Heart left ventricle (tissue), 16 donors: ENCODE measurements at places on chromosomes 12 and 14.

DNA sequence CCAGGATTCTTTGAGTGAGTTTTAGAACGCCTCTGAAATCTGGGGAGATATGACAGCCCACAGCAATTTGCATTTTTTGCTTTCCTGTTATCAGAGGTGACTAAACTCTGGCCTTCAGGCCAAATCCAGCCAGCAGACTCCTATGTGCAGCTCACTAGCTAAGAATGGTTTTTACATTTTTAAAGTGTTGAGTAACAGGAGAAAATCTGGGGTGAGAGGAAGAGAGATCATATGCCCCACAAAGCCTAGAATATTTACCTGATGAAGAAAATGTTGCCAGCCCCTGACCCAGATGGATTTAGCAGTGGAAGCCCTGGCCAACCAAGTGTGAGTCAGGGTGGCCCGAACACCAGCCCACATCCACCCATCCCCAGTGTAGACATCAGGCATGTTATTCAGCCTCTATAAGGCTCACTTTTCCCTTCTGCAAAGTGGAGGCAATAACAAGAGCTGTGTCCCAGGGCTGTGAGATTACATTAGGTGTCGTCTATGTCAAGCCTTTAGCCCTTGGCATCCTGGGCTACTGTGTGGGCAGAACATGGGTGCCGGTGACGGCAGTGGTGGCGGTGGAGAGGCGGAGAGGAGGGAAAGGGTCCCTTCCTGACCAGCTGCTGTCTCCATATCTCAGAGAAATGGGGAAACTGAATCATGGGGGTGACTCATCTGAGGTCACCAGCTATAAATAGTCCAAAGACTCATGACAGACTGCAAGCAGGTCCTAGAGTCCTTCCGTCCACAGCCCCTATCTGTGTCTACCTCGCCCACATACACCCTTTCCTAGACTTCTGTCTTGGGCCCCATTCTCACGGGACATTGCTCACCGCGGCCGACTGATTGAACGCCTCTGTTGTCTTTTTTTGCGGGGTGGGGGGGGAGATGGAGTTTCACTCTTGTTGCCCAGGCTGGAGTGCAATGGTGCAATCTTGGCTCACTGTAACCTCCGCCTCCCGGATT lies 32.6 kb upstream of the CD9 start:
- H3K4me3 ChIP-seq: no peak overlapping the region
- DNase-seq: peak; percentile 42
- H3K4me1 ChIP-seq: peaks cover 26% of the 10 kb centered on the region
- H3K36me3 ChIP-seq: no peaks in the 10 kb centered on the region
- H3K27ac ChIP-seq: peak overlapping the region; percentile 61

GRCh38 chr14:68451696-68452373 lies 341.0 kb downstream of the ZFP36L1 start:
- peak overlapping the region; percentile 71 for H3K27ac ChIP-seq
- H3K36me3 ChIP-seq: no peaks in the 10 kb centered on the region
- DNase-seq: peak; percentile 38
- no peak overlapping the region for H3K4me3 ChIP-seq
- H3K27me3 ChIP-seq: no peaks in the 10 kb centered on the region

DNA sequence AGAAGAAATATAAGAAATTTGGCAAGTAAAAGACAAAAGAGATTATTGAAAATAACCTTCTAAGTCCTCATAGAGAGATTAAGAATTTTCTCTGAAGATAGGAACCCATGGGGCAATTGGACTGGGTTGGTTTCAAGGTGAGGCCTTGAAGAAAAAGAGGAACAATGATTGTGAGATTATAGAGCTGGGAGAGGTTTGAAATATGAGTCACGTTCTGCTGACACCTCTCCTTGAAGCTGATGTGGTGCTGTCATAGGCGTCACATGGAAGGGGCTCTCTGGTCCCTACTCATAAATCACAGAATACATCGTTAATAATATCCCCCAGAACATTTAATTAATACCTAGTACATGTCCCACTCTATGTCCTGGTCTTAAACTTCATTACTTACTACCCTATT lies 227.6 kb upstream of the PDE3A start:
- H3K4me3 ChIP-seq: no peak overlapping the region
- H3K27me3 ChIP-seq: no peaks in the 10 kb centered on the region
- no peak for DNase-seq
- H3K4me1 ChIP-seq: no peaks in the 10 kb centered on the region

DNA sequence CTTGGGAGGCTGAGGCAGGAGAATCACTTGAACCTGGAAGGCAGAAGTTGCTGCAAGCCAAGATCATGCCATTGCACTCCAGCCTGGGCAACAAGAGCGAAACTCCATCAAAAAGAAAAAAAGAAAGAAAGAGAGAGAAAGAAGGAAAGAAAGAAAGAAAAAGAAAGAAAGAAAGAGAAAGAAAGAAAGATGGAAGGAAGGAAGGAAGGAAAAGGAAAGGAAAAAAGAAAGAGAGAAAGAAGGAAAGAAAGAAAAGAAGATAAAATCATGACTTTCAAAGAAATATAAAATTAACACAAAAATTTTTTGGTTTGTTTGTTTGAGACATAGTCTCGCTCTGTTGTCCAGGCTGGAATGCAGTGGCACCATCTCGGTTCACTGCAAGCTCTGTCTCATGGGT lies 22.2 kb upstream of the DAAM1 start:
- no peaks in the 10 kb centered on the region for H3K27me3 ChIP-seq
- DNase-seq: no peak
- H3K4me3 ChIP-seq: no peak overlapping the region
- H3K4me1 ChIP-seq: no peaks in the 10 kb centered on the region
- H3K27ac ChIP-seq: no peak overlapping the region

GRCh38 chr14:34063470-34064164 lies 112.7 kb upstream of the EGLN3 start:
- peak; percentile 50 for DNase-seq
- H3K4me1 ChIP-seq: peaks cover 23% of the 10 kb centered on the region
- no peaks in the 10 kb centered on the region for H3K36me3 ChIP-seq
- H3K27ac ChIP-seq: peak overlapping the region; percentile 35
- H3K27me3 ChIP-seq: no peaks in the 10 kb centered on the region

DNA sequence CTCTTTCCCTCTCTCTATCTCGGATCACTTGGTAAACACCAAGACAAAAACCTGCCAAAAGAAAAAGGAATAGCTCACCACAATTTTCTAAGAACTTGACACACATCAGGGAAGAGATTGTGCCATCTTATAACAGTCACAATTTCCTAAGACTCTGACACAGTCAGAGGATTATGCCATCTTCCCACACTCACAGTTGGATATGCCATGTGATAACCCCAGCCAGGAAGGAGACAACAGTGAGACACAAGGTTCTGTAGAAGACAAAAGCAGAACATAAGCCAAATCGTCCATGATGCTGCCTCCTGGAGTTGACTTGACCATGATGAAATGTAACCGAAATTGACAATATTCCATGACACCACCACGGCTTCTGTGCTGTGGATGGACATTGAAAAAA lies 2.8 kb upstream of the CLEC9A start:
- no peak overlapping the region for H3K27ac ChIP-seq
- no peak for DNase-seq
- H3K4me1 ChIP-seq: no peaks in the 10 kb centered on the region
- no peaks in the 10 kb centered on the region for H3K27me3 ChIP-seq

DNA sequence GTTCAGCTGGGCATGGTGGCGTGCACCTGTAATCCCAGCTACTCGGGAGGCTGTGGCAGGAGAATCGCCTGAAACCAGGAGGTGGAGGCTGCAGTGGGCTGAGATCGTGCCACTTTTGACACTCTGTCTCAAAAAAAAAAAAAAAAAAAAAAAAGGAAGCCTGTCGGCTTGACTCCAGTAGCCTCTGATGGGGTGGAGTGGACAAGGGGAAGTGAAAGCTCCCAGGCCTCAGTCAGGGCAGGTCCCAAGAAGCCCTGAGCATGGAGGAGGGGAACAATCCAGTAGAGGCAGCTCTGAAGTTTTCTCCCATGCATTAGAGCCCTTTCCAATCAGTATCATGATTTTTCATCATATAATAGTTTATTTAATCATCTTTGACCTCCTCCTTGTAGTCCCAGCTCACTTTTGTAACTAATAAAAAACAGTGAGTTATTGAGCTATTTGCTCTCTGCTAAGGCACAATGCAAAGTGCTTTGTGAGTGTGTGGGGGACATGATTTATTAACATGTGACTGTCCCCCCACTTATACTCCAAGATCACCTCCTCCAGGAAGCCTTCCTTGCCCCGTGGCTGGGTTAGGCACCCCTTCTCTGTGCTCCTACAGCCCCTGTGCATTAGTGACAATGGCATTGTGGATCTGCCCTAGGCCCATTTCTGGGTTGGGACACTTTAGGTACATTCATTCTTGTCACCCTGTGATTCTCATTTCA lies 4.7 kb upstream of the SSH1 start:
- no peak for DNase-seq
- H3K27me3 ChIP-seq: no peaks in the 10 kb centered on the region
- H3K4me3 ChIP-seq: no peak overlapping the region
- H3K27ac ChIP-seq: no peak overlapping the region
- no peaks in the 10 kb centered on the region for H3K36me3 ChIP-seq
- peaks cover 4% of the 10 kb centered on the region for H3K4me1 ChIP-seq

GRCh38 chr14:77355811-77356210 lies 21.1 kb downstream of the TMED8 start:
- no peak overlapping the region for H3K27ac ChIP-seq
- peaks cover 1% of the 10 kb centered on the region for H3K36me3 ChIP-seq
- H3K27me3 ChIP-seq: no peaks in the 10 kb centered on the region
- no peak overlapping the region for H3K4me3 ChIP-seq

GRCh38 chr14:67602995-67603545 lies 3.0 kb upstream of the PIGH start:
- H3K27ac ChIP-seq: no peak overlapping the region
- DNase-seq: no peak
- H3K27me3 ChIP-seq: no peaks in the 10 kb centered on the region
- H3K4me1 ChIP-seq: peaks cover 6% of the 10 kb centered on the region
- H3K4me3 ChIP-seq: no peak overlapping the region

DNA sequence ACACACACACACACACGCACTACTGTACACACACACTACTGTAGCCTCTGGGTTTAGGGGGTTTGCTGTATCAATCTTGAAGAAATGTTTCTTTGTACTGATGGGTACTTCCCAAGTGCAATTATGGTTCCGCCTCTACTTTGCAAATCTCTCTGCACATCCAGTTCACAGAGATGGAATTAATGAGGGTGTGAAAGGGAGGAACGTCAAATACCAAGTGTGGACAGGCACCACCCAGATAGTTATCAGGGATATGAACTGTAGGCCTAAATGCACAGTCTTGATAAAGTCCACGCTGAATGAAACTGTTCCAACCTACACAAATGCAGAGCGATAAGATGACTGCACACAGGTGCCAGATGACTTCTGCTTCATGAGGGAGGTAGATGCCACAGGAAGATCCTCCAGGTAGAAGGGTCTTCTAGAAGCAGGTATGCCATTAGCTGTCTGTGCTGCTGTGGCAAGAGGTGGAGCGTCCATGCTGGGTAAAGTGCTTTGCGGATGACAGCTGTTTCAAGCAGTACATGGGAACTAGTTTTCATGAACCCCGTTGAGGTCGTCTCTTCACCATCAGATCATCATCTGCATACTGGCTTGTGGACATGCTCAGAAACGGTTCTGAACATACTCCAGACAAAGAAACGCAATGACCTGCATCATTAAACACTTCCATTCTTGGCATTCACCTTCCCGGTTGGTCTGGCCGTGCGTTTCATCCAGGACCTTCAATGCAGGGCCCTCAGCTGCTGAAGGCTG lies 314.3 kb upstream of the RTL1 start:
- no peak for DNase-seq
- no peak overlapping the region for H3K27ac ChIP-seq
- H3K4me1 ChIP-seq: no peaks in the 10 kb centered on the region
- no peak overlapping the region for H3K4me3 ChIP-seq
- H3K36me3 ChIP-seq: no peaks in the 10 kb centered on the region
- no peaks in the 10 kb centered on the region for H3K27me3 ChIP-seq

GRCh38 chr12:57444744-57445143 lies 10.2 kb downstream of the INHBC start:
- no peak overlapping the region for H3K27ac ChIP-seq
- H3K4me1 ChIP-seq: no peaks in the 10 kb centered on the region
- DNase-seq: no peak
- H3K4me3 ChIP-seq: no peak overlapping the region
- no peaks in the 10 kb centered on the region for H3K27me3 ChIP-seq
- H3K36me3 ChIP-seq: no peaks in the 10 kb centered on the region

DNA sequence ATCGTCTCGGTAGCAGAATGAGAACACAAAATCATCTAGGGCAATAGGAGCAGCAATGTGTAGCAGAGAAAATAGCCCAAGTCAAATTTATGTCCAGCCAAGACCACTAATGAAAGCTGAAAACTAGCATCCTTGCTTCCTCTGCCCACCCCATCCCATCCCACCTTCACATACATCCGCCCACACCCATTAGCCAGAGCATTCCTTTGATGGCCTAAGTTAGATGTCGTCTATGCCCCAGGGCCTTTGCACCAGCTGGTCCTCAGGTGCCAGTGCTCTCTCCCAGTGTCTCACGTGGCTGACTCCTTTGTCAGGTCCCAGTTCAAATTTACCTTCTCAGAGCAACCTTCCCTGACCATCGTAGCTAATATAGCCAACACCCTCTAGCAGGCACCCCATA lies 17.8 kb upstream of the PPP2R5C start:
- no peak overlapping the region for H3K27ac ChIP-seq
- no peak overlapping the region for H3K4me3 ChIP-seq
- H3K4me1 ChIP-seq: no peaks in the 10 kb centered on the region
- no peaks in the 10 kb centered on the region for H3K36me3 ChIP-seq
- H3K27me3 ChIP-seq: no peaks in the 10 kb centered on the region

GRCh38 chr12:110575326-110575725 lies 7.8 kb downstream of the PPTC7 start:
- H3K27ac ChIP-seq: peak overlapping the region; percentile 81
- peaks cover 61% of the 10 kb centered on the region for H3K4me1 ChIP-seq
- no peaks in the 10 kb centered on the region for H3K36me3 ChIP-seq
- H3K4me3 ChIP-seq: no peak overlapping the region
- no peaks in the 10 kb centered on the region for H3K27me3 ChIP-seq

DNA sequence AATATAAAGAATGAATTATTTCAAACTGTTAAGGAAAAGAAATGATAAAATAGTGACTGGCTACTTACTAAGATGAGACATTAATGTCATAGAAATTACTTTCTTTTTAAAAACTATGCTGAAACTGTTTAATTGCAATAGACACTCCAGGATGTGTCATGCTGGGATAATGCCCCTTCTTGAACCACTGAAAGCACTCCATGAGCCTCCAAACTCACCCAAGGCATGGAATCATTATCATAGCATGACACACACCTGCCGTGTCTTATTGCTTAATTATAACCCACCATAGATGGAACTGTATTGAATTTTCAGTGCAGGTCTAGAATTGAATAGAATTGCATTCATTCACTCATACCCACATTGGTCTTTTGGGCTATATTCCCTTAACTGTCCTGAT lies 4.3 kb downstream of the MBIP start:
- no peaks in the 10 kb centered on the region for H3K27me3 ChIP-seq
- H3K4me3 ChIP-seq: no peak overlapping the region
- DNase-seq: no peak

DNA sequence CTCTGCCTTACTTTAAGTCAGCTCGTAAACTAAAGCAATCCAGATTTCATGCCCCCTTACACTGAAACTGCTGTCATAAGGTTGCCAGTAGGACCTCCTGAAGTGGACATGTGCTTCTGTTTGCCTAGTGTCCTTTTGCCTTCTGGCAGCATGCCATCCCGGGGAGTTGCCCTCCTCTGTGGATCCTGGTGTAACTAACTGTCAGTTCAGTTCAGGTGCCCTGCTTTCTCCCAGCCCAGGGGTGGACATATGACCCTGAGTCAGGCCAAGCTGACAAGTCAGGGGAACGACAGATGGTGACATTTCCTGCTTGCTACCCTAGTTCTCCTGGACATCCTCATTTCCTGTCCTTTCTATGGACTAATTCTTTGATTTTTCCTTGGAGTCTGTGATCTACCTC lies 25.6 kb downstream of the AKAP6 start:
- H3K27ac ChIP-seq: no peak overlapping the region
- H3K36me3 ChIP-seq: no peaks in the 10 kb centered on the region
- peaks cover 5% of the 10 kb centered on the region for H3K4me1 ChIP-seq
- peak; percentile 62 for DNase-seq

GRCh38 chr12:31622038-31622437 lies 31.1 kb upstream of the DENND5B start:
- H3K36me3 ChIP-seq: no peaks in the 10 kb centered on the region
- no peak overlapping the region for H3K4me3 ChIP-seq
- no peak overlapping the region for H3K27ac ChIP-seq
